ENCODE measurements at places on chromosomes 12 and 14.

GRCh38 chr14:63912286-63912685 lies 59.5 kb downstream of the SYNE2 start:
- DNase-seq = no peak

DNA sequence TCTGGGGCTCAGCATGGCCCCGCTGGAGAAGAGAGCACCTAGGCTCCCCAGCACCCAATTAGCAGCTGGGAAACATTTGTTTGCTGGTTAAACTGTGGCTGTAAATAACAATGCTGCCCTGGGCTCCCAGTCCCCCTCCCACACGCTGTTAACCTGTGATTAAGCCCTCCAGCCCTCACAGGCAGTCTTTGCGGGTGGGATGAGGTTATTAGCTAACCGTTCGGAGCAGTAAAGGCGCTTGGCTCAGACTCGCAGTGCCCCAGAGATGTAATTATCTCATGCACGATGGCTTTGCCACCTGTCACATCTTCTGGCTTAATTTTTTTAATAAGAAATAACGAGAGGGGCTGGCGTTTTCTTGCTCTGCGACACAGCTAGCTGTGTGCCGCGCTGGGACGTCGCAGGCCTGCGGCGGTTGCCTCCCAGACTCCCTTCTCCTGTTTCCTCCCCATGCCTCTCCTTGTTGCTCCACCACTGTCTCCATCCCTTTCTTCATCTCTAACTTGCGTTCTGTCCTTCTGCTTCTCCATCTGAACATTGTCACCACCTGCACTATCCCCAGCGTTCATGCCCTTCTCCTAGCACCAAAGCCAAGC lies 239.2 kb upstream of the FKBP4 start:
- DNase-seq = no peak

DNA sequence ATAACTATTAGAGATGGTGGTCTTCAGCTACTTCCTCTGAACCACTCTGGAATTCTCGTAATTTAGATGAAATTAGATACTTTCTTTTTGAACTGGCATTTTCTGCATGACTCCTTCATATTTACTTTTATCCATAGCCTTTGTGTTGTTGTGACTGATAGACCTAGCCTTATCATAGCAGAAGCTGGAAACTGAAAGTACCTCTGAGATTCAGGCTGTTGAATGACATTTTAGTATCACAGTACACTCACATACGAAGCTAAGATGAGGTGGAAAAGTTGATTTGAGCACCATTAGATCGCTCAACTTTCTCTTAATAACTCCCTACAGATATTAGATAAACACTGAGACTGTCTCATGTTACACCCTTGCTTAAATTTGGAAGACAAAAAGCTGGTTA lies 525.1 kb upstream of the FBXO33 start:
- no peak for DNase-seq

DNA sequence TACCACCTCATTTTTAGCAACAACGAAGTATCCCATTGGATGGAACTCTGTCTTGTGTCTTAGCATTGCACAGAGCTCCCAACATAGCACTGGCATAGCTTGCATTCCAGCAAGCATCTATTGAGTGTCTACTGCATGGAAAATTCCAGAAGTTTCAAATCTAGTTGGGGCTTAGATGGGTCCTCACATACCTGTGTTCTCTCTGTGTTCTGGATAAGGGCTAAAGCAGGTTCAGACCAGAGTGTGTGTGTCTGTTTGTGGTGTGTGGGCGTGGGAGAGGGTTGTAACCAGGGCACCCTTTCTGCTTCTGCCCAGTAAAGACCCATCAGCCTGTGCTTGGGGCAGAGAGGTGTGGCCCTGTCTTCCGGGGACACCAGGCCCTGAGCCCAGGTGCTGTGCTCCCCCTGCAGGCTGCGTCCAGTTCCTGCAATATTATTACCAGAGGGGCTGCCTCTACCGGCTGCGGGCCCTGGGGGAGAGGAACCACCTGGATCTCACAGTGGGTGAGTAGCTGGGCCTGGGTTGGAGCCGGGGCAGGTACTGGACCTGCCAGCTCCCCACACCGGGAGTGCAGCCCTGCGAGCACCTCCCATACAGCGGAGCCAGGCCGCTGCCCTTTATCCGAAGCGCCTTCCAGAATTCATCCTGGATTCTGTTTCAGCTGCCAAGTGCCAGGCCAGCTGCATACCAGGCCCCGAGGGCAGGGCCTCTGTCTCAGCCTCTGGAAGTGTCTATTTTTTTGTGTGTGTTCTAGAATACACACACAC lies 20.3 kb downstream of the RHOF start:
- DNase-seq = peak; percentile 64

DNA sequence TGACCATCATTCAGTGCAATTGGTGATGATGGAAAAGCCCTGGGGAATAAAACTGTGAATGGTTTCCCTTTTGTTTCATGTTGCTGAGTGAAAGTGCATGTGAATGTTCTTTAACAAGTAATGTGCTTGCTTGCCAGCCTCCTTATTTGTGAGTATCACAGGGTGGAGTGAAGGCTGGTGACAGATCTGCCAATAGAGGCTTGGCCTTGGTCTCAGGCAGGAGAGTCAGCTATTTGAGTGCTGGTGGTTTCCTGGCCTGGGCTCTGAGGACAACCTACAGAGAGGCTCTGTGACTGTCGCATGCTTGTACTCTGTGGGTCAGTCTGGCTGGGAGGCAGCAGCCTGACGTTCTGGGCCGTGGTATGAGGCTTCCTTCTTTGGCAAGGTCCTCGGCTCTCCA lies 20.7 kb downstream of the KRT85 start:
- no peak for DNase-seq

- DNase-seq = peak; percentile 2
Measured at GRCh38 chr12:59594943-59595500, 807 bp upstream of the SLC16A7 start.

- DNase-seq = no peak
Measured at GRCh38 chr12:52805000-52805399, 8.9 kb downstream of the KRT4 start.

GRCh38 chr14:103806805-103807204 lies 40.6 kb downstream of the PPP1R13B start:
- DNase-seq = no peak

DNA sequence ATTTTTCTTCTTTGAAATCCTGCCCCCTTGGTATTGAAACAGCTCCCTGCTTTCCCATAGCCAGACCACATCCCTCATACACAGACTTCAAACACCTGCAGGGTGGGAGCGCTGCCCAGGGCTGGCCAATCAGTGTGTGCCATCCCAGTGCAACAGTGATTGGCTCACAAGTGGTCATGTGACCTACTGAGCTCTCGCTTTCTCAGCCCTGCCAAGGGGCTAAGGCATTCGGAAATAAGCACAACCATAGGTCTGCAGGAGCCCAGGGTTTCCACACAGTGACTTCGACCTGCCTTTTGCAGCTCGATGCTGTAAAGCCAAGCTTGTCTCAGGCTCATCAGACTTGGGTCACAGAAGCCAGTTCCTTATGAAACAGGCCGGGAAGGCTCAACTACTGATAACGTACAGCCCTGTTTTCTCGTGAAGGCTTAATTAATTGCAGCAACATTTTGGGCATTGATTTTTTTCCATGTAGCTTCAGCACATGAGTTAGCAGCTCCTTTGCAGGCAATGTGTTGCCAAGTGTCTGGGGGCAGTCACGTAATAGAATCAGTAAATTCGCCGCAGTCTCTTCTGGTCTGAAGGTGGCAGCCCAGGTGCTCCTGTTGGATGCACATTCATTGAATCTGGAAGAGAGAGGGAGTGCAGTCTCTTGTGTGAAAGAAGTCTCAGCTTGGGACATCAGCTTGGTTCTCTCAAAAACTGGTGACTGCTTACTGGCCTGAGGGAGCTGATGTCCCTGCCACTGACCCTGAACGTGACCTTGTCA lies 1091.8 kb downstream of the AACS start:
- no peak for DNase-seq

- DNase-seq = no peak
Measured at GRCh38 chr12:10457760-10458159, 4.6 kb upstream of the KLRC1 start.

- no peak for DNase-seq
Measured at GRCh38 chr12:1920971-1921370, 2.5 kb upstream of the CACNA2D4 start.

- no peak for DNase-seq
Measured at GRCh38 chr14:51564460-51564859, 87.2 kb upstream of the FRMD6 start.

DNA sequence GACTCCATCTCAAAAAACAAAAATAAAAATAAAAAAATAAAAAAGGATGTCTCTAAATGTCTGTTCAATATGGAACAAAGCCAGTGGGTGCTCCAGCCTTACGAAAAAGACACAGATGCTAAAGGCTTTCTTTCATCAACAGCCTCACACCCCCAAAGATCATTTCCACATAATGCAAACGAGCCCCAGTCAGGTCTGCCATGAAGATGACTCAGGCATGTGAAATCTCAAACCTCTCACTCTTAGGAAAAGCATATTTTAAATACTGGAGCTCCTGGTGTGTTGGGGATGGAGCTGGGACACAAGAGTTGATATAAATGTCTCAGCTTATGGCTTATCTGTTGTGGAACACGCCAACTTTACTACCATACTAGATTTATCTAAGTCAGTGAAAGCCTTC lies 49.9 kb upstream of the PLXNC1 start:
- DNase-seq = peak; percentile 73

DNA sequence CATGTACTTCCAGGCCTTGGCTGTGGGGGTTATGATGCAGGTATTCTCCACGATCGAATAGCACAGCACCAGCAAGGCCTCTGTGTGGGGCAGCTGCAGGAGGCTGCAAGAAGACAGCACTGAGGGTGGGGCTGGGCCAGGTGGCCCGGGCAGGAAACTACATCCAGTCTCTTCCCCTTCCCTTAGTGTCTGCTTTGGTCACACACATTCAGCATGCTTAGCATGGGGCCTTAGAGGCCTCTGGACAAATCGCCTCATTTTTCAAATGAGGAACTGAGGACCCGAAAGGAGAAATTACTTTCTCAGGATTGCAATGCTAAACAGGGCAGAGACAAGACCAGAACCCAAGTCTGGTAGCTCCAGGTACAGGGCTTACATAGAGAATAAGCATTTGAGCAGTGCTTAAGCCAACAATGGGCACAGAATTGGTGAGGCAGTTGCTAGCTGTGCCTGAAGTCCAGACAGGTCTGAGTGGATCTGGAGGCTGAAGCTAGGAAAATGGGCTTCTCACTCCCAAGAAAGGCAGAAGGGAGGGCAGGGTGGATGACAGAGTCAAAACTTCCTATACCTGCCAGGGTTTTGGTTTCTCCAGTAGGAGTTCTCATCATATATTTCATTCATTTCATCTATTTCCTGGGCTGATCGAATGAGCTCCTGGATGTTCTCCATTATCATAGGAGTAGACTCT lies 3.5 kb downstream of the ACRBP start:
- DNase-seq = no peak

DNA sequence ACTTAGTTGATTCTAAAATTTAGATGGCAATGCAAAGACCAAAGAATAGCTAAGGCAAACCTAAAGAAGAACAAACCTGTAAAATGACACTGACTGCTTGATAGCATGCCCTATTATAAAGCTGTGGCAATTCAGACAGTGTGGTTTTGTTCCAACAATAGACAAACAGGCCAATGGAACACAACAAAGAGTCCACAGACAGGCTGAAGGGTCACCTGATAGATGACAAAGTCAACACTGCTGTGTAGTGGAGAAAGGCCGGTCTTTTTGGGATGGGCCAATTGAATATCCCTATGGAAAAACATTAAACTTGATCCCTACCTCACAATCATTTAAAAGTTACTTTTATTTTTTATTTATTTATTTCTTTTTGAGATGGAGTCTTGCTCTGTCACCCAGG lies 33.8 kb upstream of the SLC25A3 start:
- DNase-seq = no peak

GRCh38 chr14:22872033-22872832 lies 693 bp downstream of the LRP10 start:
- DNase-seq = peak; percentile 85

DNA sequence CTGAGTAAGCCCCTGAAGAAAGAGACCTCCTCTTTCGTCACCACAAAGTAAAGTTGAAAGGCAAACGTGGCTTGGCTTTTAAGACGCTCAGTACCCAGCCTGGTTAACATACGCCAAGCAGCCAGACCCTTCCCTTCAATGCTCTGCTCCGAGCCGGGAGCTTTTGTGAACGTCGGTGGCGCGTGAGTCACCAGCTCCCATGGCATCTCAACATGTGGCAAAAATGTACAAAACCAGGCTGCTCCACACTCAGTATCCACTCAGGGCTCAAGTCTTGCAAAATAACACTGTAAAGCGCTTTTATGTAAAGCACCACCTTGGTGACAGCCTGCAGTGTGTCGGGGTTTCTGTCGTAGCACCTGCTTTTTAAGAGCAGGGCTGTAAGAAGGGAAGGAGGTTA lies 89.0 kb downstream of the SETD3 start:
- DNase-seq = no peak

DNA sequence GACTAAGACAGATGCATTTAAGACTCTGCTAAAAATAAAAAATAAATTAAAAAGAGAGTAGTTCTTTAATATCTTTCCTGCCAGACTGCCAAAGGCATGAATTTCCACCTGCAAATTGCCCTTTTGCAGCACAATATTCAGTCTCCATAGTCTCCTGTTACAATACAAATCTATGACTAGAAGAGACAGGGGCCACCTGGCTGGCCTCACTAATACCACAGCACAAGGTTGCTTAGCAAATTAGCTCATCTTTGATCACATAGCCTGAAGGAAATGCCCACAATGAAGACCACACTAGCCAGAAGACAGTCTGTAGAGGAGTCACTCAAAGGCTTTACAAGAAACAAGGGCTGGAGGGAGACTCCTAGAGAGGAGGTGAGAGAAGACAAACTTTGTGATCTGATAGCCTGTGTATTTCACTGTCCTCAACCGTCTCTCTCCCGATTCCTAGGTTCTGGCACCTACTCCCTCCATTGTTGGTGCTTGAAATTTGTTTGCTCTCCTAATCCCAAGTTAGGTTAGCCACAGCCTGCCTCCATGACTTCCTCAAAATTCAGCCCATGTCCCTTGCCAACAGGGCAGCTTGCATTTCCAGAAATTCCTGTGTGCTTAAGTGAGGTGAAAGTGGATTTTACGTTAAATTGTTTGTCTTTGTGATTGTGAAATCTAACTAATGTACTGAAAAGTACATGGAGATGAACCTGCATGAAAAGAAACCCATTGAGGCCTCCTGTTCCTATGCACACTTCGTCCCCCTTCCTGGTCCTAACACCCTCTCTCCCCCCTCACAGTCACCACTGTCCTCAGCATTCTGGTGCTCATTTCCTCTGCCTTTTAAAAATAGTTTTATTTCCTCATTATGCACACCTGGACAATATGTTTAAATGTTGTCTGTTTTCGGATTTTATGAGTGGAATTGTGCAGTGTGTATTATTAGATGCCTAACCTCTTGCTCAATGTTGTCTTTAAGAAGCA lies 88.7 kb upstream of the PLXNC1 start:
- DNase-seq = no peak

DNA sequence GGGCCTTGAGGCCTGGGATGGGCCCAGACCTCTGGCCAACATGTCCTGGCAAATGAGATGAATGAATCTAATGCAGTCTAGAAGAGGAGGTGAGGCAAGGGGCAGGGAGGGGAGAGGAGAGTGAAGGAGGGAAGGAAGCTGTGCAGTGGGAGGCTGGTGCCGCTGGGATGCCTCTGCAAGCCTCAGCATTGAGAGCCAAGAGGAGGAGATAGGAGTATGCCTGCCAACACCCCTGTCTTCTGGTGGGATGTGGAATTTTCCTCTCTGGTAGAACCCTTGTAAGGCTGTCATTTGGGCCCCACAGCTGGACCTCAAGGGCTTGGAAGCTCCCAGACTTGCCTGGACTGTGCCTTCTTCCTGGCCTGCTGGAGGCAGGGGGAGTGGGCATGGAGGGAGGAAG lies 21.9 kb downstream of the KRT80 start:
- DNase-seq = no peak

Measured in fibroblast of the aortic adventitia (primary cell).